Cerebellar nuclear complex (tissue), 1 donor: ENCODE measurements at places on chromosomes 2 and 18.

GRCh38 chr2:229098801-229099200 is 172.3 kb downstream of the PID1 start:
- no peak for DNase-seq

GRCh38 chr2:85410584-85411404 is 628 bp upstream of the CAPG start:
- DNase-seq: no peak

GRCh38 chr18:38654946-38655345 is 1089.3 kb upstream of the CELF4 start:
- peak; percentile 83 for DNase-seq

DNA sequence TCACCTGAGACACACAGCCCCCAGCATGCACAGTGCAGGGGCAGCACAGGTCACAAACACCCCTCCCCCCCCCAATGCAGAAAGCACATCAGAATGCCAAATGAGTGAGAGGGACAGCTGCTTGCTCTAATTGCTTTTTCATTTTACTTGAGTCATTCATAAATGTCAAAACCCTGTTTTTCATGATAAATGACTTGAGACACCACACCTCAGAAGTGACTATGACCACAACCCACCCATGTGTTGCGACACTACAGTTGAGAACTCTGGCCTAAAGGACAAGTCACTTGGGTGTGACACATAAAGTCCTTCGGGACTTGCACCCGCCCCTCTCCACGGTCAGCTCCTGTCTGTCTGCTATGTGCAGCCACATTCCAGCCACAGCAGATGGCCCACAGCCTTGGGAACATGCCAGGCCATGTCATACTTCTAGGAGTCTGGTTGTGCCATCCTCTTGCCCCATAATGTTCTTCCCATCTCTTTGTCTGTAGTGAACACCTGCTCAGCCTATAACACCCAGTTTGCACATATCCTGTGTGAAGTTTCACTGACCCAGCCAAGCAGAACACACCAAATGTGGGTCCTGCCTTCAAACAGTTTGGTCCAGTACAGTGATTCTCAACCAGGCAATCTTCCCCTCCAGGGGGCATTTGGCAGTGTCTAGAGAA is 30.2 kb upstream of the RIOK3 start:
- DNase-seq: no peak

- DNase-seq: no peak
Observed at GRCh38 chr18:46609048-46609447, 48.0 kb downstream of the LOXHD1 start.

DNA sequence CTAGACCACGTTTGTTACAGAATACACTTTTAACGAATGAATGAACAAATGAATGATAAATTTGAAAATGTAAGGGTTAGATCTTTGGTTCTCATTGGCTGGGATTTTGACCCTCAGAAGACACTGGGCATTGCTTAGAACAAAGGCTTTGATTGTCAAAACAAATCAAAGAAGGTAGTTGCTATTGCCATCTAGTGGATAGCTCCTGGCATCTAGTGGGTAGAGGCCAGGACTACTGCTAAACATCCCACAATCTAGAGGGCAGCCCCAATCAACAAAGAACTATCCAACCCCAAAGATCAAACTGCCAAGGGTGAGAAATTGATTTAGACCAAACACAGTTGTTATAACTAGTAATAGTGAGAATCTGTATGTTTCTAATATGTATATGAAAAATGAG is 552.3 kb downstream of the KCNJ3 start:
- DNase-seq: no peak
